ENCODE measurements at places on chromosomes 16 and 17.

GRCh38 chr16:78919852-78920251 is 680.7 kb downstream of the MAF start:
- DNase-seq, result no peak

- no peak for DNase-seq
These were observed 16.0 kb downstream of the RNF43 start for GRCh38 chr17:58401287-58401686.

DNA sequence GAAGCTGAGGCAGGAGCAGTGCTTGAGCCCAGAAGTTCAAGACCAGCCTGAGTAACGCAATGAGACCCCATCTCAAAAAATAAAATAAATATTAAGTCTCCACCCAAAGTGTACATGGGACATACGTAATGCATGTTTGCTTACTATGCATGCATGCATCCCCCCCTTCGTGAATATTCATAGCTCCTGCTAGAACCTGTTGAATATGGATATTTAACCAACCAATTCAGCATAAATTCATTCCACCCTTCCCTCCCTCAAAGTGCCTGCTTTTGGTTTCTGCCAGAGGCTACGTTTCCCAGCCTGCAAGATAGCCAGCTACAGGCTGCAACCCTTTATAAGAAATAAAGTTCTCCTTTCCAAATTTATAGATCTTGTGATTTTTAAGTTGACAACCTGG is 12.9 kb upstream of the PSMD7 start:
- DNase-seq, result no peak

DNA sequence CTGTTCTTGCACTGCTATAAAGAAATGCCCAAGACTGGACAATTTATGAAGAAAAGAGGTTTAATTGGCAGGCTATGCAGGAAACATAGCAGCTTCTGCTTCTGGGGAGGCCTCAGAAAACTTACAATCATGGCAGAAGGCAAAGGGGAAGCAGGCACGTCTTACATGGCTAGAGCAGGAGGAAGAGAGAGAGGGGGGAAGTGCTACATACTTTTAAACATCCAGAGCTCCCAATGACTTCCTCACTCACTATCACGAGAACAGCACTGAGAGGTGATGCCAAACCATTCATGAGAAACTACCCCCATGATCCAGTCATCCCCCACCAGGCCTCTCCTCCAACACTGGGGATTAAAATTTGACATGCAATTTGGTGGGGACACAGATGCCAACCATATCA is 13.3 kb downstream of the WFIKKN2 start:
- no peak for DNase-seq

- DNase-seq, result no peak
These were observed 180.2 kb upstream of the N4BP1 start for GRCh38 chr16:48790151-48790550.

DNA sequence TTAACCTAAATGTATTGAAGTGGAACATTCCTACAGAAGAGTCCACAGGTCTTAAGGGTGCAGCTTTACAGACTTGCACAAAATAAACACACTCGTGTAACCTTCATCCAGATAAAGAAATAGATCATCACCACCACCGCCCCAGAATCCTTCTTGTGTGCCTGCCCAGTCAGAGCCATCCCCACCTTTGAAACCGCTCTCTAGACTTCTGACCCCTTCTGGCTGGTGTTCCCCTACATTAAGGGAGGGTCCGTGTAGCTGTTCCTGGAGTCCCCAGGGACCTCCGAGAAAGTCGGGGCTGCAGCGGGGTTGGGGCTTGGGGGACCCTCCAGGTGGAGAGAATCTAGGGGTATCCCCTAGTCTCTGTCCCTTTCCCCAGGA is 9.4 kb downstream of the TBX4 start:
- DNase-seq, result no peak

- no peak for DNase-seq
These were observed 970 bp downstream of the EPN2 start for GRCh38 chr17:19238167-19238505.

DNA sequence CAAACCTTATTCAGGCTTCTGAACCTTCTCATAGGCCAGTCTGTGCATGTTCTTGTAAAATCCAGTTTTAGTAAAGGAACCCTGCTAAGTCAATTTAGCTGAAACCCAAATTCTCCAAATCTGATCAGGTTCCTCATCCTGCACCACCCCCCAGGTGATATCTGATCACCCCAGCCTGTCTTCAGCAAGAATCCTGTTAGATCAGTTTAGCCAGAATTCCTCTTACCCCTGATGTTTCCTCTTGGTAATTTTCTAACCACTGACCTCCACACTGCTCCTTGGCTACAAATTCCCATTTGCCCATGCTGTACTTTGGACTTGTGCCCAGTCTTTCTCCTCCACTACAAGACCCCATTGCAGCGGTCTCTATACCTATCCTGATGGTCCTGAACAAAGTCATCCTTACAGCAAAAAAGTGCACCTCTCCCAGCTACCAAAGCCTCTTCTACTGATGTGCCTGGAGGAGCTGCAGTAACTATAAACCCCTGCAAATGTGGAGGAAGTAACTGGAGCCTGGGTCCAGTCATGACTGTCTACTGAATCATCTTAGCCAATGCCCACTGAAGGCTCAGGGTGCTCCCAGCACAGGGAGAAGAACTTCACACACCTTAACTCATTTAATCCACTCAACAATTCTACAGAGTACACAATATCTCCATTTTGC is 23.8 kb downstream of the TEX14 start:
- no peak for DNase-seq

DNA sequence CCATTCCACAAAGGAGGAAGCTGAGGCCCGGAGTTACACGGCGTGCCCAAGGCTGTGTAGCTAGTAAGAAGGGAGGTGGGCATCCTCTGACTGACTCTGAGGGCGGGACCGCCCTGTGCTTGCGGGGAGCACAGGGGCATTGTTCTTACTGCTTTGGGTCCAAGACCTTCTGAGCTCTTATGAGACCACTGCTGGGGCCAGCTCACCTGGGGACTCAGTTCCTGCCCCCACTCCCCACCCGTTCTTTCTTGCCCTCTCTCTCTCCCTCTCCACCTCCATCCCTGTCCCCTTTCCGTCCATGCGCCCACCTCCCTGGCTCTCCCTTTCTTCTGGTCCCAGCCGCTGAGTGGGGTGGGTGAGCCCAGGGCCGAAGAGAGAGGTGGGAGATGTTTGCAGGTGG is 19.6 kb downstream of the CCR7 start:
- no peak for DNase-seq

DNA sequence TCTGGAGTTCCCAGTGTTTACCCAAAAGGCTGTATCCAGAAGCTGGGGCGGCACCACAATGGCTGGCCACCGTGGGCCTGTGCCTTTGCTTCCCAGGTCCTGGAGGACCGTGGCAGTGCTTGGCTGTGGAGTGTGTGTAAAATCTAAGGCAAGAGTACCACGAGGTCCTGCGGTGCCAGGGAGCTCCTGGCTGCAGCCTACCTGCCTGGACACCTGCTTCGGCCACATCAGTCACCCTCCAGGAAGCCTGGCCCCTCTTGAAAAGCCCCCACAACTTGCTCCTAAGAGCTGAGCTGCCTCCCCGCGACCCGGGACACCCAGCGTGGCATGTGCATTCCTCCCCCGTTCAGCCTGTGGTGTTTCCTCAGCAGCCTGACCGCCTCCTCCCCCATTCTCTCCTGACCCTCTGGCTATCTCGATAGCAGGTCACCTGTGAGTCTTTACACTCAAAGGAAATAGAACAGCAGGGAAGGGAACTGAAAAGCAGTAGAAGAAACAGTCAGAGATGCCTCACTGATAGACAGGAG is 7.9 kb downstream of the TIMM22 start:
- DNase-seq, result no peak

DNA sequence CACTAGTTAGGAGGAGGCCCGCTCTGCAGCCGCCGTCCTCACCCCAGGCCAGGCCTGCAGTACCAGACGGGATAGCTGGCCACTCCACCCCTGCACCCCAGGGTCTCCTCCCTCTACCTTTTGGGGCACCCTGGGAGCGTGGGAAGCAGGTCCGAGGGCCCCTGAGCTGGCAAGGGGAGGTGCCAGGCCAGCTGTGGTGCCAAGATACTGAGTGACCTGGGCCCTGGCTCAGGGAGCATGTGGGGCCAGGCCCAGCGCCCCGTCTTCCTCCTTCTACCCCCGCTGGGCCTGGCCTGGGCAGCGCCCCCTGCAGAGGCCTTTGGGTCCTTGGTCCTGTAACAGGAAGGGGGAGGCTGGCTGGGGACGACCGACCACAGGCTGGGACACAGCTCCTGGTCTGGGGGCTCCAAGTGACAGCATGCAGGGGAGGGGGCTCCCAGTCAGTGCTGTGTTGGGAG is 13.0 kb downstream of the PAM16 start:
- DNase-seq, result no peak

- DNase-seq, result peak; percentile 92
These were observed 11.6 kb upstream of the MARCHF10 start for GRCh38 chr17:62819511-62820221.

- no peak for DNase-seq
These were observed 111.8 kb downstream of the N4BP1 start for GRCh38 chr16:48497932-48498768.

- no peak for DNase-seq
These were observed 4.8 kb downstream of the PPM1D start for GRCh38 chr17:60604686-60605334.

- no peak for DNase-seq
These were observed 9.5 kb upstream of the TCF25 start for GRCh38 chr16:89863741-89864526.

All from GM04504 (cell line).